ENCODE measurements at places on chromosomes 13 and 19.

- no peak for DNase-seq
Measured at GRCh38 chr13:30607908-30608307, 9.8 kb upstream of the USPL1 start.

GRCh38 chr19:49549045-49549444, 21.2 kb downstream of the RCN3 start:
- DNase-seq = no peak

GRCh38 chr13:98856983-98857382, 104.5 kb upstream of the SLC15A1 start:
- DNase-seq = no peak

GRCh38 chr19:49543032-49543431, 15.2 kb downstream of the RCN3 start:
- no peak for DNase-seq

- DNase-seq = no peak
Measured at GRCh38 chr13:43776501-43777079, 10.2 kb downstream of the ENOX1 start.

GRCh38 chr13:67635754-67636153, 405.6 kb upstream of the PCDH9 start:
- DNase-seq = no peak

DNA sequence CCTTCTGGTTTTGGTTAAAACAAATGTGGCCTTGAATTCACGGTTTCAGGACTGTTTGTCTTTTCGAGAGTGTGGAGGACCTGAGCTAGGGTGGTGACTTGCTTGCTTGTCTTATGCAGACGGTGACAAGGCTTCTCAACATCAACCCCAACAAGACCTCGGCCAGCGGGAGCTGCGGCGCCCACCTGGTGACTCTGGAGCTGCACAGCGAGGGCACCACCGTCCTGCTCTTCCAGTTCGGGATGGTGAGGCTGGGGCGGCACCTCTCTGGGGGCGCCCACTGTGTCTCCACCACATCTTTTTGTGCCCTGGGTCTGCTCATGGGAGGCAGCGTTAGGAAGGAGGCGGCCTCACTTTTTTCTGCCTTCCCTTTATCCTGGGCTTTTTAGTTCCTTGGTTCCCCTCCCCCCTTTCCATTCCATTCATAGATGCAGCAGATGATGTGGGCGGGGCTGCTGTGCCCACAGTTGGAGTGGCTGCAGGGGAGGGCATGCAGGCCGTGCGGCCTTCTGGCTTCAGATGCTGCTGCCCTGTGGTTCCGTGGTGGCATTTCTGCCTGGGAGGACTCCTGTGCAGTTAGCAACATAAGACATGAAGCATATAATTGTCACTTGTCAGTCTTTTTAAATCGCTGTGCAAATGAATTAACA, 23.3 kb downstream of the LAMP1 start:
- no peak for DNase-seq

- DNase-seq = no peak
Measured at GRCh38 chr19:43820098-43820883, 6.8 kb upstream of the ZNF283 start.
